ENCODE measurements at places on chromosomes 11 and 22.

GRCh38 chr22:33923660-33924246 lies 3.5 kb upstream of the LARGE1 start:
- DNase-seq, result no peak

DNA sequence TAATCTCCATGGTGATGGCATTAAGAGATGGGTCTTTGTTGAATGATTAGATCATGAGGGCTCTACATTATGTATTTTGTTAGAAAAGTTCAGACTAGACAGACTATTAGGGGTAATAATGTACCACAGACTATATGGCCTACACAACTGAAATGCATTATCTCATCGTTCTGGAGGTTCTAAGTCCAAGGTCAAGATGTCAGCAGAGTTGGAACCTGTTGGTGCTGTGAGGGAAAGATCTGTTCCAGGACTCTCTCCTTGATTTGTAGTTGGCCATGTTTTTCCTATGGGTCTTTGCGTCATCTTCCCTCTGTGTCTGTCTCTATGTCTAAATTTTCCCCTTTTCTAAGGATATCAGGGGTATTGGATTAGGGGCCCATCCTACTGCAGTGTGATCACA lies 8.4 kb upstream of the GLYATL1 start:
- no peak for DNase-seq

DNA sequence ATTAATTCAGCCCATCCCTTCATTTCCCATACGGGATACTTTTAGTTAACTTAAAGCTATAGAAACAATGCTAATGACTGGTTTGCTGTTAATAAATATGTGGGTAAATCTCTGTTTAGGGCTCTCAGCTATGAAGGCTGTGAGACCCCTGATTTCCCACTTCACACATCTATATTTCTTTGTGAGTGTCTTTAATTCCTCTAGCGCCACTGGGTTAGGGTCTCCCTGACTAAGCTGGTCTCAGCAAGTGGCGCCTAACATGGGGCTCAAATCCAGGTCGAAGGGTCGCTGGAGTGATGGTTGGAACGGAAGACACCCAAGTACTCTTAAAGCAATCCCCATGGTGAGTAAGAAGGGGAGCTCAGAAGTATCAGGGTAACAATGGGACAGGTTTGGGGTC lies 14.4 kb upstream of the OOSP1 start:
- no peak for DNase-seq

DNA sequence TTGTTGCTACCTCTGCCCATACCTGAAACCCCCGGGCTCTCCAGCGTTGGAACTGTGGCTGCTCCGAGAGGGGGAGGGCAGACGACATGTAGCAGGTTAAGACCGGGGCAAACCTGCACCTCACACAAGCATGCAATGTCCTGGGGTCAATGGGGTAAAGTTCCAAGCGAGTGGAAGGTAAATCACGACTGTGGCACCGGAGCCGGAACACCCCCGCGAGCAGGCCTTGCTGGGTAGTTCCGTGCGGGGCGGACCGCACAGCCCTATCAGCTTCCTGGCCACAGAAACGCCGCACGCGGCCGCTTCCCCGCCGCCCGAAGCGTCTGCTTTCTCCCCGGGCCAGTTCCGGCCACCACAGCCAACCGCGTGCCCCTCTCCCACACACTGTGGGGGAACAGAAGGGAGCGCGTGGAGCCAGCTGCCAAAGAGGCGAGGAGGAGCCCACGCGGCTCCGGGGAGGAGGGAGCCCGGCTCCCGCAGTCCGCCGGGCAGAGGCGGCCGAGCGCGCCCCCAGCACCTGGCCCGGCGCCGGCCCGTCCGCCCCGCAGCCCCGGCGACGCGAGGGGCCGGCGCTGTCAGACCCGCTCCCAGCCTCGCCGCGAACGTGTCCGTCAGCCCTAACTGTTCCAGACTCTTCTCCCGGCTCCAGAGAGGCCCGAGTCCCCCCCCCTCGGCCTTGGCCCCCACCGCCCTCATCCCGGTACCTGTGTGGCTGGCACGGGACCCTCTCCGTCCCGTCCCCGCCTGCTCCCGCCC lies 1.6 kb downstream of the SPTBN2 start:
- DNase-seq, result no peak

All from stimulated activated CD8-positive, alpha-beta memory T cell treated with anti-CD3 and anti-CD28 coated beads, Interleukin-4, amount 100 ng/mL, for 4 hours (primary cell).